ENCODE measurements at places on chromosomes 7 and 10.

DNA sequence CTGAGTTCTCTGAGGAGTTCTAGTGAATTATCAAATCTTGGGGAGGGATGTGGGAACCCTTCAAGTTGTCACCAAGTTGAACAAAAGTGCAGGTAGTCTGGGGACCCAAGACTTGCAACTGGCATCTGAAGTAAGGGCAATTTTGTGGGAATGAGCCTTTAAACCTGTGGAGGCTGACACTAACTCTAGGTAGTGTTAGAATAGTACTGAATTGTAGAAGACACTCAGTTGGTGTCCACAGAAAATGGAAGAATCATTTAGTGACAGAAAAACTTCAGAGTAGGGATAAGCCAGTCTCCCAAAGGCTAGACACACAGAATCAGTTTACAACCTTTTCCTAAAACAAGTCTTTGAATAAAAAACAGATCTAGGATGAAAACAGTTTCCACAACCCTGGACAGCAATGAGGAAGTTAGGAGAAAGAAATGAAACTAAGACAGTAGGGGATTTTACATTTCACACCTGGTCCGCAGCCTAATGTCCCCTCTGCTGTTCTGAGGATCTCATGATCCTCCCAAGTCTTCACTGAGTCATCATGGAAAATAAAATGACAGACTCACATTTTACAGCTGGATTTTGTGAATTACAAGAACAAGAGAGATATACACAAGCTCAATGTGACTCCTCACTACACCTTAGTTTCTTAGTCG lies 23.0 kb upstream of the ING3 start:
- no peak for DNase-seq

GRCh38 chr10:120684226-120684625 lies 166.9 kb upstream of the WDR11 start:
- DNase-seq, result no peak

DNA sequence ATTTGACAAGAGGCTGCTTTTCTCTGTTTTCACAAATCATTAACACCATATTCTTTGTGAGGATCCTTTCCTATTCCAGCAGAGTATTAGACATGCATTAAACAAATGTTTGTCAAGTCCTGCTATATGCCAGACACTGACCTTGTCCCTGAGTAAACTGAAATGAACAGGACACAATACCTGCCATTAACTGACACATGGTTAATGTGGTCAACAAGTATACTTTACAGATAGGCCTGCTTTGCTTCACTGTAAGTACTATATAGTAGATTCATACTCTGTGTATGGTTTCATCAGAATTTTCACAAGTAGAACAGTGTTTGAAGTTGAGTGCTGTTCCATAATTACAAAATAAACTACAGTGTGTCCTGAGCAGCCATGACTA lies 5.9 kb downstream of the TNKS2 start:
- DNase-seq, result no peak

GRCh38 chr7:71286924-71287323 lies 155.0 kb downstream of the GALNT17 start:
- DNase-seq, result no peak

DNA sequence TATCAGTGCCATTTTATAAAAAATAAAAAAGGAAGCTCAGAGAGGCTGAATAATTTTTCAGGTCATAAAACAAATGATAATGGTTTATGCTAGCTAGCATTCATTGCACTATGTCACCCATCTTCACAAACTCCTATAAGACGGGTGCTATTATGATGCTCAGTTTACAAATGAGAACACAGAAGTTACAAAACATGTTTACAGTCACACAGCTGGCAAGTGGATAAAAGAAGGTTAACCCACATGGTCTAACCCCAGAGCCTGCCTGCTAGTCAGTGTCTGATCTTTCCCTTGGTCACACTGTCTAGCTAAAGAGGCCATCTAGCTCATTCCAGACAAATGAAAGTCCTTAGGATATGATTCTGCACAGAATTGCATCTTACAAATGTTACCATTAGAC lies 39.4 kb downstream of the SLC16A9 start:
- no peak for DNase-seq

- no peak for DNase-seq
Observed at GRCh38 chr7:85685901-85686300, 499.0 kb upstream of the SEMA3D start.

GRCh38 chr7:136640977-136641376 lies 227.5 kb upstream of the CHRM2 start:
- no peak for DNase-seq

DNA sequence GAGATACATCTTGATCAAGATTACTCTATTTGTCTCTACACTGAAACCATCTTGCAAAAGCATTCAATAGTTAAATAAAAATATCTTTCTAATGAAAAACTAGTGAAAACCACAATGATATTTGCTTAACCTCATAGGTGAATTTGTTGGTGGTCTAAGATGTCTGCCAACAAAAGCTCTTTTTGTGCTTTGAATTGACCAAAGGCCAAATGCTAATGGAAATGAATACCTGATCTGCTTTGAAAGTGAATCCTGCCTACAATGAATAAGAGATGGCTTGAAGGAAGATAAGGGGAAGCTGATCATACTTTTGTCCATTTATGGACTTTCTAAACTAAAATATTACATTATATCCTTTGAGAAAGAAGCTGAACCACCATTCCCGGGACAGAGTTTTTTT lies 228.9 kb upstream of the ETV1 start:
- no peak for DNase-seq

DNA sequence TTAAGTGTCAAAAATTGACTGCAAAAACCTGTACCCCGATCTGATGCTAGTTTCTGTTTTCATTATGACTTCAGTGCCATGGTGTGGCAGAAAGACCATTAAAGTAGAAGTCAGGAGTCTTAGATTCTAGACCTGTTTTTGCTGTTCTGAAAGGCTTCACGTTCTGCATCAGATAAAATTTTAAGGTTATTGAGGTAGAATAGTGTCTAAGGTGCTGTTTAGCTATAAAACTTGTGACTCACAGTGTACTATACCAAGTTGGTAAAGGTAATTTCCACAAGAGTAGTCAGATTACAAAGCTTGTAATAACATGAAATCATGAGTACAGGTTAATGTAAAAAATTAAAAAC lies 38.6 kb downstream of the ZNRF2 start:
- DNase-seq, result no peak

DNA sequence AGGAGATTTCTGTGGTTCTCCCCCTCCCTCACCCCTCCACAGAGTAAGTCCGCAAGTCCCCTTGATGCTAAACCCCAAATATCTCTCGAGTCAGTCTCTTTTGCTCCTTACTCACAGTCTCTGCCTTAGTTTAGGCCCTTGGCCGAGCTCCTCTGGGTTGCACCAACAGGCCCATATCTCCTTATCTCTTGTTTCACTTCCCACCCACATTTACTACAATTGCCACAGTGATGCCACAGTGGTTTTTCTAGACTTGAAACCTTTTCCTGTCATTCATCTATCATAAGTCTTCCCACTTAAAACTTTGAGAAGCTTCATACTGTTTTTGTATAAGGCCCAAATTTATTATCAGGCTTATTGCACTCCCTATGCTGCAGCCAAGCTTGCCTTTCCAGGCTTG lies 23.4 kb upstream of the NME8 start:
- DNase-seq, result no peak

DNA sequence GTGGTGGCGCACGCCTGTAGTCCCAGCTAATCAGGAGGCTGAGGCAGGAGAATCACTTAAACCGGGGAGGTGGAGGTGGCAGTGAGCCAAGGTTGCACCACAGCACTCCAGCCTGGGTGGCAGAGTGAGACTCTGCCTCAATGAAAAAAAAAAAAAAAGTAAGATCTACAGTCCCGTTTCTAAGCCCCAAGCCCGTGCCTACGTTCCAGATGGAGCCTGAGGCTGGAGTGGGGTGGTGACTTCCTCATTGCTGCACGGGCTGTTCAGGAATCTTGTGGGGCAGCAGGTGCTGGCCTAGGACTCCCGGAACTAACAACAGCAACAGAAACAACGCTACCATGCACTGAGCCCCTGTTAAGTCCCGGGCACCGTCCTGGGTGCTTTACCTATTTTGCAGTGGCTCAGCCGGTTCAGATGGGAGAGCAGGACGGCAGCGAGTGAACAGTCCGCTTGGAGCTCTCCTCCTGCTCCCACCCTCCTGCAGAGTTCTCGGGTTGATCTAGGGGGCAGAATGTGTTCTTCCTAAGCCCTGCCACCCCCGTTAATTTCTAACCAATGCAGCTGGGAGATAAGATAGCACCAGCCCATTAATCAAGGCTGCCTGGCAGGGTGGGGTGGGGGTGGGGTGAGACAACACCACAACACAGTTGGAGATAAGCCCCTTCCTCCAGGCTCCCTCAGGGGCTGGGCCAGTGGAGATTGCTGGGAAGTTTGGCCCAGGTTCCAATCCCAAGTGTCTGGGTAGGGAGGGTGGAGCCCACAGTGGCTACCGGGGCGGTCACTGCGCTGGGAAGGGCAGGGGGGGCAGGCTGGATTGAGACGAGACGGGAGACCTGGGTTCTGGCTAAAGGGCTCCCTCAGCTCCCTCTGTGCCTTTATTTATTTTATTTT lies 17.0 kb upstream of the SFRP5 start:
- no peak for DNase-seq

DNA sequence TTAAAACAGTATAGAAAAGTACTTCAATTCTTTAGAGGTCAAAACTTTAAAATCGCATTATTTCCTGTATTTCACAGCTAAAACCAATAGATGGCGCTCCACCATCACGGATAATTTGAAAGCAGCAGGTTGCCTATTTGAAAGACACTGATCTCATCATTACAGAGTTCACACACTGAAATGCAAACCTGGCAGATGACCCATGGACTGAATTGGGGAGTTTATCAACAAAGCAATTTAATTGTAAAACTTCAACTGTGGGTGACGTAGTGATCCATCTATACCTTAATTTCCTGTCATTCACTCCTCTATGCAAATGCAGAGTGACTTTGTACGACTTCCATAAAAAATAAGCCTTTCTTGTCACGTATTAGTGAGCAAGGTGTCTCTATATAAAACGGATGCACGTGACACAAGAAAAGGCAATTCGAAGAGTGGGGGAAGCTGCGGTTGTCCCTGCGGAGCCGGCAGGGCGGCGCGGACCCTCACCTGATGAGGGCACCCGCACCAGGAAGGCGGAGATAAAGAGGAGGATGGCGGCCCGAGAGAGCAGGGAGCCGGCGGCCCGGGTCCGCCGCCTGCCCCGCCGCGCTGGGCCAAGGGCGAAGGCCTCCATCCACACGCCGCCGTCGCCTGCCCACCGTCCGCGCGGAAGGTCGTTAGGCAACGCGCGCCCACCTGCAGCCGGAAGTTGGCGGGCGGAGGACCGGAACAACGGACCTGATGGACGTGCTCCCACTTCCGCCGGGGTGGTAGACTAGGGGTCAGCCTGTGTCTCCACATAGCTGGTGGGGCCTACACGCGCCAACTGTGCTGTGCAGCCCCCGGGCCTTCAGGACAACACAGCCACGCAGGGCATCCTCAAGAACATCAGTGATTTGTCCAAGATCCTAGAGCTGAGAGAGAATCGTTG lies at the start of gene ZPBP:
TSS of gene ZPBP (minus strand) at position 668 of the 913 bp plus-strand sequence. CDS start at position 616, 52 bp downstream.
- peak; percentile 36 for DNase-seq

DNA sequence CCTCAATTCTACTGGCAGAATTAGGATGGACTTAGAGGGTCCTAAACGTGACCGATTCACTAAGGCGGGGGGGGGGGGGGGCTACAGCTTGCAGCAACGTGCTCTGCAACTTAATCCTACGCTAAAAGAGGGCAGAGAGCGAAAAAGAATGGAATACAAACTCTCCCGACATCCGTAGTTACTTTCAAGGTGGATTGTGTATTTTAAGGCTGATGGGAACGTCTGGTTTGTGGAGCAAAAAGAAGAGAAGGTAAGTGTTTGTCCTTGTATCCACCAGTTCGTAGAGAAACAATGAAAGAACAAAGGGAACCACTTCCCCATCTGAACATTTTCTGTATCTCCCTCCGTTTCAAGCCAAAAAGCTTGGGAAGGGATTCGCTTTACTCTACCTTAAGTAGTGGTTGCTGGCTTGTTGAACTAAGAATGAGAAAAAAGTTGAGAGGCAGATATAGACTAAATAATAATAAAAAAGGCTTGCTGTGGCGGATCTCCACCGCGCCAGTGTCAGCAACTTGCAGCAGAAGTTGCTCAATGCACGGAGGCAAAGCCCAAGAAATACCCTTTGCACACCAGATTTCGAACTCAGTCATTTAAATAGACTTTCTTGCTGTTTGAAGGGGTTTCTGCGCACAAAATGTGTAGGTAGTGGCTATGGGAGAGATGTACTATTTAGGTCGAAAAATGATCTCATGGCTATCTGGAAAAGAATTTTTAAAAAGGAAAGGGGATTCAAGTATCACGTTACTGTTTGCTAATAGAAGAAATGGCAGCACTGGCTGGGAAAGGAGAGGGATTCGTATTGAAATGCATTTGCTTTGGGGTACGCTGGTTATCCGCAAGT lies 736 bp downstream of the SKIDA1 start:
- DNase-seq, result no peak

GRCh38 chr7:84916161-84916560 lies 270.7 kb downstream of the SEMA3D start:
- no peak for DNase-seq

GRCh38 chr7:19692111-19692828 lies 16.6 kb downstream of the POLR1F start:
- no peak for DNase-seq

GRCh38 chr10:63573068-63573697 lies 52.0 kb downstream of the REEP3 start:
- DNase-seq, result no peak

GRCh38 chr7:101817471-101818286 lies at the start of gene CUX1:
Gene CUX1, plus strand, starts transcription at chr7:101817626. Its CDS starts 14 bp downstream, at chr7:101817640.
- DNase-seq, result peak; percentile 18

- DNase-seq, result no peak
Observed at GRCh38 chr7:130013241-130013640, 37.9 kb downstream of the ZC3HC1 start.

DNA sequence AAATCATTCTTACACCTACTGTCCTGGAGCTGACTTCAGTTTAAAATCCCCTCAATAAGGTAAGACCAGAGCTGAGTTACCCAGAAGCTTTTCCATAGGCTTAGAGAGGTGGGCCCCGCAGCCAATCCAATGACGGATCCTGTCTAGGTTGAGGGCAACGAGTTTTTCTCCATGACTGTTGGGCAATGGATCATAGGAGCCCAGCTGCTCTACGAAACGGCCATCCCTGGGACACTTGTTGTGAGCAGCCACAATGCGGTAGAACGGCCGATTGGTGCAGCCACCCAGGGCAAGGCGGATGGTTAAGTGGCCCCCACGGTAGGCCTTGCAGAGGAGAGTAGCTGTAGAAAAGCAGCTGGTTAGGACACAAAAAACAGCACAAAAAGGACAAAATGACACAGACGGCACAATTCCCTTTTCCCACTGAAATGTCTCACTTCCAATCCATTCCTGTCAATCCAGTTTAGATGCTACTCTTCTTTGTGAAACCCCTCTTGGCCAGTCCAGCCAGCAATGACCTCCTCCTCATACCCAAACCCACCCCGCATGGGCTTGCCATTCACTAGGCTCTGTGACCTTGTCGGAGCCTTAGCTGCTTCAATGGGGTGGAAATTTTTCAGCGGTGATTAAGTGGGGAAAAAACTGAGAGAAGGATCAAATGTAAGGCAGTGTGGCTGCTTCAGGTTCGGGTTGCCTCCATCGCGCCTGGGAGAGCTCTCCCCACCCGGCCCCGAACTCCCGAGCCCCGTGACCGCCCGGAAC lies 580 bp downstream of the MRPS16 start:
- DNase-seq, result no peak

- no peak for DNase-seq
Observed at GRCh38 chr10:117746541-117747448, 204.2 kb downstream of the EMX2 start.
